NCI-H2029 (cell line): ENCODE measurements at places on chromosomes 5 and 9.

GRCh38 chr5:179613460-179614071, 9.9 kb downstream of the HNRNPH1 start:
- no peak for DNase-seq

GRCh38 chr5:91388362-91388761, 5.2 kb upstream of the ARRDC3 start:
- no peak for DNase-seq

- no peak for DNase-seq
Observed at GRCh38 chr9:131661568-131662288, 78.1 kb downstream of the RAPGEF1 start.

GRCh38 chr5:78600687-78601414, 47.7 kb downstream of the LHFPL2 start:
- no peak for DNase-seq

GRCh38 chr5:175556794-175557193, 78.4 kb downstream of the SFXN1 start:
- no peak for DNase-seq

- DNase-seq, result no peak
Observed at GRCh38 chr5:172571413-172571812, 69.7 kb upstream of the NEURL1B start.

DNA sequence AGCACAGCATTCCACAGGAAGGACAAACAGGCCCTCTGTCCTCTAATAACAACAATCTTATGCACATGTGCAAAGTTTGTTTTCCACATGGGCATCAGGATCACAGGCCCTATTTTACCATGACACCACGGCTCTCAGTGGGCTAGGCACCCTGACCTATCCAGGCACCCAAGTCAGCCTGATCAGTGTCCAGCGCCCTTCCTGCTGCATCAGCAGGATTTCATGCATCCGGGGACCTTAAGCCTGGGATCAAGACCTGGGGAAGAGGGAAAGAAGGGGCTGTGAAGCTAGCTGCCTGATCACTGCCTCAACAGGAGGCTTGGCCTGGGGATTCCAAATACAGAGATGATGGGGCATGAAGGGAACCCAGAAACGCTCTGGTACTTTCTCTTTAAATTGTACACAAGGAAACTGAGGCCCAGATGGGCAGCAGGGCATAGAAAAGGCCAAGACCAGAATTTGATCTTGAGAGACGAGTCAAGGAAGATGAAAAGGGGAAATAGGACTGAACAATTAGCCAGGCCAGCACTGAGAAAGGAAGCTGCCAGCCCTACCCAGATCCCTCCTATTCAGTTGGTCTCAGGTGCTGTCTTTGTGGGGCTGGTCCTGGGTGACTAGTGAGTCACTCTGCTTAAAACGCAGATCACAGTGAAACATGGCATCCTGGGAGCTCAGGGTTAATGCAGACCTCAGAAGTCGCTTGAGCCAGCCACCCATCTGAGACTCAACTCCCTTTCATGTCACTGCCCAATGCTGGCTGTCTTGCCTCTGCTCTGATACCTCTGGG, 57.9 kb downstream of the SHB start:
- no peak for DNase-seq

GRCh38 chr9:114991861-114992260, 61.5 kb upstream of the TNFSF8 start:
- no peak for DNase-seq

- DNase-seq, result no peak
Observed at GRCh38 chr9:8536845-8537244, 737.3 kb upstream of the DMAC1 start.

DNA sequence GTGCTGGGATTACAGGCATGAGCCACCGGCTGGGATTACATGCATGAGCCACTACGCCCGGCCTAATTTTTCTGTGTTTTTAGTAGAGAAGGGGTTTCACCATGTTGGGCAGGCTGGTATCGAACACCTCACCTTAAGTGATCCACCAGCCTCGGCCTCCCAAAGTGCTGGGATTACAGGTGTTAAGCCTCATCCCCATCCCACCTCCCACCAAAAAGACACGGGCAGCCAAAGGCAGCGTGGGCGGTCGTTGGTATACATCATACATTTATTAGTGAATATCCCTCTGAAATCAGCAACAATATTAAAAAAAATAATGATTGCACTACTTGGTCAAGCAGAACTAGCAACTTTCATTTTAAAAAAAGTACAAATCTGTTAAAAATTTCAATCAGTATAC, 10.7 kb downstream of the RNF44 start:
- no peak for DNase-seq

DNA sequence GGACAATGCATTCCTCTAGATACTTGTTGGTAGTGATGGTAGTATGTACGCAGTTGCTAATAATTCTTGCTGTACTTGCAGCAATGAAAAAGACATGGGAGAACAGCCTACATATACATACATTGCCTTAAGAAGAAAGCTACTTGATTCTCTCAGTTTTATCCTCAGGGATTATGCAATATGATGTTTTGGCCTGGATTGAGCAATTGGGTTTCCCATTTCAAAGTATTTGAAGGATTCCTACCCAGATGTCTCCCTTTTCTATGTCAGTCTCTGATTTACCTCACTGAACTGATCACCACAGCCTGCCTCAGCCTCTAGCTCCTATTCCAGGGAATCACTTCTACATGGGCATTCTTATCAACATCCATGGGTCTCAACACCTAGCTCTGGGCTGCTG, 210.1 kb upstream of the CDH10 start:
- DNase-seq, result no peak

GRCh38 chr5:122267185-122267584, 44.9 kb upstream of the SNCAIP start:
- DNase-seq, result no peak

DNA sequence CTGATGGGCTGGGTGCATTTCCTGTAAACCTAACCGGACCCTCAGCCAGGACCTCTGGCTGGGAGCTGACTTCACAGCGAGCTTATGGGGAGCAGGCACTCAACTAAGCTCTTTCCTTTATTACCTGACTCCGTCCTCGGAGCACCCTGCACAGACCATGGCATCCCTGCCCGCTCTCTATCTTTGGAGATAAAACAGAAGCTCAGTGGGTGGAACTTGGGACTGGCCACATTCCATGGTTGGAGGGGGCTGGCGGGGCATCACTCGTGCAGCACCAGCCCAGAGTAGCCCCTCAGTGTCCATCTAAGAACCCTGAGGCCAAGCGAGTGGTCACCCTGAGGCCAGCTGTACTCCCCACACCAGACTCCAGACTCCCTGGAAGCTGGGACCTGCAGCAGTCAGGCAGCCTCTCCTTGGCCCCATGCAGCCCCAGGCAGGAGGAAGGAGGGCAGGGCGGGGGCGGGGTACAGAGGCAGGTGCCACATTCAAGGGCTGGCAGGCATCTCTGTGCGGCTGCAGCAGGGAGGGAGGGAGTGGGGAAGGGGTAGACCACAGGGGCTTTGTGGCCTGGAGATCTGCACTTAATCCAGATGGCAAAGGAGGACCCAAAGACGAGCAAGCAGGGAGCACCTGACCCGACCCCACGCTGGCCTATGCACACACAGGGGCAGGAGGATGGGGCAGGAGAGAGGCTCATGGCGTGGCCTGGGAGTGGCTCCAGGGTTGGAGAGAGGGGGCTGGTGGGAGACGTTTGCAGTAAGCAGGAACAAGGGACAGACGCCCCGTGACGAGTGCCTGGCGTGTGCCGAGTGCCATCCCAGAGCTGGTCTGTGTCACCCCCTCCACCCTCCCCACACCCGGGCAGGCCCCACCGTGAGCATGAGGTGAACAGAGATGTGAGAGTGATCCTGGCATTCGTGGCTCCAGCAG, 26.1 kb downstream of the GLT6D1 start:
- DNase-seq, result no peak

DNA sequence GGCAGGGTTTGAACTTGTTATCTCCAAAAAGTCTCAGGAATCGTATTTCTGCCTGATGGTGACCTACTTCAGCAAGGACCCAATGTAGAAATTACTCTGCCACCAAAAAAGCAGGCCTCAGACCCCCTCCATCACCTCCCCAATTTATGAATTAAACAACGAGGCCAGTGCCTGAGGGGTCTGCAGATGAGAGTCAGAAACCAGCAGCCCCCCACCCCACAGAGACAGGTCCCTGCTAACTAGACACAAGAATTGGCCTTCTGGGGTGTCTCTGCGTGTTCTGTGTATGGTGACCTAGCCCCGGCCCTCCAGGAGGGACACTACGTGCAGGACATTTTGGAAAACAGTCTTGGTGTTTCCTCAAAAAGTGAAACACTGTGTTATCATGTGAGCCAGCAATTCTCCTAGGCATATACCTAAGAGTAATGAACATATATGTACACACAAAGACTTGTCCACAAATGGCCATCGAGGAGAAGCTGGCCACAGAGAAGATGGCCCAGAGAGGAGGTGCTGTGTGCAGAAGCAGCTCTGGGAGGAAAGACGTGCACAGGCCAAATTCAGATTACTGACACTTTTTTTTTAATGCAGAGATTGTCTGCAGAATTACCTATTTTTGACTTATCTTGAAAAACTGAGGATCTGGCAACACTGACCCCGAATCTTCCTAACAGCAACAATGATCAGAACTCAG, 93.8 kb downstream of the ADAMTS2 start:
- DNase-seq, result no peak

DNA sequence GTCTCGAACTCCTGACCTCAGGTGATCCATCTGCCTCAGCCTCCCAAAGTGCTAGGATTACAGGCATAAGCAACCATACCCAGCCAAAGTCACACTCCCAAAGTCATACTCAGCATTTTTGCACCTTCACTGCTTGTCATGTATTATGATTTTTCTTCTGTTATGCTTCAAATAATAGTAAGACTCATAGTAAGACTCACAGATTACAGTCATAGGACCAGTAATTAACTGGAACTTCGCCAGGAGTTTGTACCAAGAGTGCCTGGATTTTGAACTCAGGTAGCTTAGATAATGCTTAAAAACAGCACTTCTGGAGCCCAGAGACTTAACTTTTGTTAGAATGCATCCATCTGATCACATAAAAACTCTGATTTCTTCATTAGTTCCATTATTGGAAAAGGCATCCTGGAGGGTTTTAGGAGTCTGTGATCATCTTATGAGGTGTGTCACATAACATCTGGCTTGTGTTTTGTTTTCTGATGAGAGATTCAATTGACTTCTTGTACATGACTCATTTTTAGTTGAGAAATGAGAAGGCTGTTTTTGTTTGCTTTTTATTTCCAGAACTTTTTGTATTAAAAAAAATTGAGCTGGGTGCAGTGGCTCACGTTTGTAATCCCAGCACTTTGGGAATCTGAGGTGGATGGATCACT, 131.5 kb downstream of the ADAMTS19 start:
- DNase-seq, result no peak
